ENCODE measurements at places on chromosomes 1 and 21. TPM values are rescaled to one million over a fixed set of nuclear protein-coding genes. Genes with fewer than 3 reads are reported as not detected.

Gene PLA2G4A
- total RNA-seq = 30.4 TPM

Gene SUSD4
- not detected for total RNA-seq

Gene GBP7
- not detected for total RNA-seq

Gene OLFML2B
- under 0.01 TPM for total RNA-seq

Gene CTSE
- under 0.01 TPM for total RNA-seq

Gene ASTN1
- total RNA-seq = not detected

Gene OR10K1
- total RNA-seq = not detected

Gene LYPD8
- total RNA-seq = not detected

Gene PRAMEF10
- total RNA-seq = not detected

Gene TAS1R3
- total RNA-seq = 0.38 TPM

Gene RNF186
- not detected for total RNA-seq

Gene ECM1
- 1.1 TPM for total RNA-seq

All from vein endothelial cell (primary cell).